ENCODE measurements at places on chromosomes 7 and 10. TPM values are rescaled to one million over a fixed set of nuclear protein-coding genes. Genes with fewer than 3 reads are reported as not detected.

- H3K27ac ChIP-seq, result peak overlapping the region; percentile 77
- no peaks in the 10 kb centered on the region for H3K36me3 ChIP-seq
- no peak for DNase-seq
- H3K27me3 ChIP-seq, result peaks cover 4% of the 10 kb centered on the region
- H3K4me1 ChIP-seq, result no peaks in the 10 kb centered on the region
These were observed 281.2 kb downstream of the SKAP2 start for GRCh38 chr7:26583094-26583648.

FAM237B gene
- total RNA-seq, result not detected

- peaks cover 57% of the 10 kb centered on the region for H3K27me3 ChIP-seq
- DNase-seq, result no peak
- H3K4me3 ChIP-seq, result no peak overlapping the region
- no peaks in the 10 kb centered on the region for H3K36me3 ChIP-seq
These were observed 2.4 kb upstream of the PRR15 start for GRCh38 chr7:29561271-29561670.

- no peaks in the 10 kb centered on the region for H3K27me3 ChIP-seq
- peaks cover 7% of the 10 kb centered on the region for H3K4me1 ChIP-seq
- no peaks in the 10 kb centered on the region for H3K36me3 ChIP-seq
- no peak for DNase-seq
- H3K27ac ChIP-seq, result no peak overlapping the region
These were observed 10.4 kb downstream of the STOX1 start for GRCh38 chr10:68837626-68838322.

IRF5 gene
- not detected for total RNA-seq

CPN1 gene
- not detected for total RNA-seq

DNA sequence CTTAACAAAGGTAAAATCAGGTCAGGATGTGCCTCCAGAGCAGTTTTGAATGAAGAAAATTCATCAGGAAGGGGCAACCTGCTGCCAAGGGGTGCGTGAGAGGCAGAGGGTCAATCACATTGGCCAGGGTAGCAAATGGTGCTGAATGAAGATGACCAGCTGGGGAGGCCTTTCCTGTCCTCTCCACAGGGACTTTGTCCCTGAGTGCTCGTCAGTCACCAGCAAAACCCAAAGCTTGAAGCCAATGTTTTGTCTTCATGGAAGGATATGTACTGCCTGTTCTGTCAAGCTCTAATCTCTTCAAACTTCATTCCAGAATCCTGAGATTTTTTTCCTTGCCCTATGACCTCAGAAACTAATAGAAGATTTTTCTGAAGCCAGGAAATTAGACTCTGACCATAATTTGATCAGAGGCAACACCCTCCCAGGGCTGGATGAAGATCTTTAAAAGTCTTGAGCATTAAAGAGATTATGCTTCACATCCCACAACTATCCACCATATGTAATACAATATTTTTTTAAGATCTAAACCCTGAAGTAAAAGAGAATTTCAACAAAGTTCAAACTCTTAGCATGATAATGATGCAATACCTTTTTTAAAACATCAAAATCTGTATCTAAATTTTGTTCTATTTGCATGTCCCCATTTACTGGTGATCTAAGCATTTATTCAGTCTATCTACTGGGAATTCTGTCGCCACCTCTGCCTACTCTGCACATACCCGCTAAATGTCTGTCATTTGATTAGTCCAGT is 243.0 kb downstream of the SNX13 start:
- H3K4me1 ChIP-seq, result peaks cover 15% of the 10 kb centered on the region
- peaks cover 15% of the 10 kb centered on the region for H3K36me3 ChIP-seq
- DNase-seq, result no peak
- peak overlapping the region; percentile 91 for H3K27ac ChIP-seq
- H3K27me3 ChIP-seq, result no peaks in the 10 kb centered on the region

DNA sequence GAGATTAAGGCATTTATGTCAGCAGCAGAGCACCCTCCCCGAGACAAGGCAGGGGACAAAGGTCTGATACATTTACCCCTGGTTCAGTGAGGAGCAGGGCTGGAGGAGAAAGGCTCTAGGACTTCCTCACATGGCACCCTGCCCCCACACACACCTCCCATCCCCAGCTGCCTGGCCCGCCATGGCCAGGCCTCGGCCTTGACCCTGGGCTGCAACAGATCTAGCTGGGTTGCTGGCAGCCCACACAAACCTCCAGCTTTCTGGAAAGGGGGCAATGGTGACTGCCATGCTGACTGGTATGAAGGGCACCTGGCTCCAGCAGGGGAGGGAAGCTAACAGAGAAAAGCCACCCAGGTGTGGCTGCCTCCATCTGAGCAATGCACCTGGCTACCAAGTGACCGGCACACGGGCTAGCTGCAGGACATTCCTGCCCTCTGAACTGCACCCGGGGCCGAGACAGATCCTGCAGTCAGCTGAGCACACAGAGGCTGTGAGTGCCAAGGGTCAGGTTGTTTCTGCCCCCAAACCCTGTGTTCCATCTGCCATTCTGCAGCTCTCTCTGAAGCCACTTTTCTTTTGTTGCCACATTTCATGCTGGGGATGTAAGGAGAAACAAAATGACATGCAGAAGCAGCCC is 85.8 kb upstream of the LRRC18 start:
- H3K27me3 ChIP-seq, result no peaks in the 10 kb centered on the region
- H3K4me3 ChIP-seq, result no peak overlapping the region
- no peak for DNase-seq
- no peaks in the 10 kb centered on the region for H3K36me3 ChIP-seq

GRCh38 chr7:35792472-35792871 is 8.4 kb upstream of the SEPTIN7 start:
- H3K4me3 ChIP-seq, result no peak overlapping the region
- H3K4me1 ChIP-seq, result peaks cover 6% of the 10 kb centered on the region
- H3K27ac ChIP-seq, result no peak overlapping the region
- H3K36me3 ChIP-seq, result peaks cover 7% of the 10 kb centered on the region

NME8 gene
- not detected for total RNA-seq

GRCh38 chr7:50213622-50214017 is 90.9 kb upstream of the IKZF1 start:
- no peaks in the 10 kb centered on the region for H3K27me3 ChIP-seq
- DNase-seq, result no peak
- H3K4me1 ChIP-seq, result no peaks in the 10 kb centered on the region
- H3K36me3 ChIP-seq, result no peaks in the 10 kb centered on the region

MKX gene
- not detected for total RNA-seq

GRCh38 chr7:119964788-119965542 is 308.0 kb upstream of the KCND2 start:
- H3K27ac ChIP-seq, result peak overlapping the region; percentile 41
- peaks cover 15% of the 10 kb centered on the region for H3K4me1 ChIP-seq
- no peak overlapping the region for H3K4me3 ChIP-seq
- DNase-seq, result no peak
- H3K36me3 ChIP-seq, result no peaks in the 10 kb centered on the region
- H3K27me3 ChIP-seq, result no peaks in the 10 kb centered on the region
